Esophagus muscularis mucosa (tissue), 4 donors: ENCODE measurements at places on chromosomes 2 and 18.

- no peak for DNase-seq
Observed at GRCh38 chr18:7748251-7749007, 181.3 kb downstream of the PTPRM start.

DNA sequence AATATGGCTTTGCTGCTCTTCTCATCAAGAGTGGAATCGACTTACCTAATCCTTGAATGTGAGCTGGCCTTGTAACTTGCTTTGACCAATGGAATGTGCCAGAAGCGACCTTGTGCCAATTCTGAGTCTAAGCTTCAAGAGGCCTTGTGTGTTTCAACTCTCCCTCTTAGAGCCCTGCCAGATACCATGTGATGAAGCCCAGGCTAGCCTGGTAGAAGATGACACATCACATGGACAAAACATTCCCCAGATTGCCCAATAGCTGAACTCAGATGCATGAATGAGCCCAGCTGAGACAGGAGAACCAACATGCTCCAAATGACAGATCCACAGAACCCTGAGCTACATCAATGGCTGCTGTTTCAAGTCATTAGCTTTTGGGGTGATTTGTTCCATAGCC is 4.2 kb upstream of the KLHL14 start:
- no peak for DNase-seq

- no peak for DNase-seq
Observed at GRCh38 chr2:200092235-200092634, 136.9 kb downstream of the MAIP1 start.

DNA sequence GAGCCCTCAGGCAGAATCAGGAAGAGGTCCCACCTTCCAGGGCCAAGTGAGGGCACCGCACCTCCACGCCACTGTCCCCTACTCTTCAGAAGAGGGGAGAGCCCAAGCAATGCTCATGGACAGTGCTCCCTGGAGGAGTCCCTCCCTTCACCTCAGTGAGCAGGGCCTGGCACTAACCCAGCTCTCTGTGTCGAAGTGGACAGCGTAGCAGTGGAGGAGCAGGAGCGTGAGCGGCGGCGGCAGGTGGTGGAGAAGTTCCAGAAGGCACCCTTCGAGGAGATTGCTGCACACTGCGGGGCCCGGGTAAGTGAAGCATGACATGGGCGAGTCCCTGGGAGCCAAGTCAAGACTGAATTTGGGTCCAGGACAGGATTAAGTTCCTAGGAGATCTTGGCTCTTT is 16.7 kb downstream of the POMC start:
- DNase-seq = no peak
